ENCODE measurements at places on chromosomes 1 and 21. TPM values are rescaled to one million over a fixed set of nuclear protein-coding genes. Genes with fewer than 3 reads are reported as not detected.

GRCh38 chr21:41600116-41600515 is 92.2 kb upstream of the TMPRSS2 start:
- DNase-seq, result no peak

DNA sequence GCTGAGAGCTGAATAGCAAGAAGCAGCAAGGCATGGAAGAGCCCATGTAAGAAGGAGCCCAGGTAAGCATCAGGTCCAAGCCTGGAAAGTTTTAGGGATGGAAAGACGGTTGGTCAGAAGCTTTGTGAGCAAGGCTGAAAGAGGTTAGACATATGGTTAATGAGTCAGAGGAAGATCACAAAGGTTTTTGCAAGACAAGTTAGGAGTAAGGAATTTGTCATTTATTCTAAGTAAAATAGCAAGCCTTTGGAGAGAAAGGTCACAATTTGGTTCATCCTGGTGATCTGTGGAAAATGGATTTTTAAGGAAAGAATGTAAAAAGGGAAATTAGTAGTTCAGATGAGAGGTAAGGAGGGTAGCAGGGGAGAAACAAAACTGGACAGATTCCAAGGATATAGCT is 106.7 kb downstream of the DPYD start:
- no peak for DNase-seq

DNA sequence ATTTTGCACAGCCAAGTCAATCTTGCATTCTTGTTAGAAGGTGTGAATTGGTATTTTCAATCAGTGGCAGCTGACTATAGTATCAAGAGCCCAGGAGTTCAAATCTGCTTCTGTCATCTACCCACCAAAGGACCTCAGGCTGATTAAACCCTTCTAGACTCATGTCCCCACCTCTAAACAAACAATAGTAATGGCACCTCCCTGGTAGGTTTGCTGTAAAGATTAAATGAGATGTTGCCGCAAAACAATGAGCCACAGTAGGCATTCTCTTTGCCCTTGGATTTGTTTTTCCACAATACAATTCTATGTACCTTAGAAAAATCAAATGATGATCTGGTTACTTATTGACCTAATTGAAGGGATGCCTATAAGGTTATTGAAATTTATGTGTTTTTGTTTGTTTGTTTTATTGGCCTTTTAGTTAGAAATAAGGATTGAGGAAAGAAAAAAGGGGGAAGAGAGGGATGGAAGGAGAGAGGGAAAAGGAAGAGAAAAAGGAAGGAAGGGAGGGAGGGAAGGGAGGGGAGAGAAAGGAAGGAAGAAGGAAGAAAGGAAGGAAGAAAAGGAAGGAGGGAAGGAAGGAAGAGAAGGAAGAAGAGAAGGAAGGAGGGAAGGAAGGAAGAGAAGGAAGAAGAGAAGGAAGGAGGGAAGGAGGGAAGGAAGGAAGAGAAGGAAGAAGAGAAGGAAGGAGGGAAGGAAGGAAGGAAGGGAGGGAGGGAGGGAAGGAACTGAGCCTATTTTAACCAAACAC is 110.7 kb downstream of the ETS2 start:
- no peak for DNase-seq

DNA sequence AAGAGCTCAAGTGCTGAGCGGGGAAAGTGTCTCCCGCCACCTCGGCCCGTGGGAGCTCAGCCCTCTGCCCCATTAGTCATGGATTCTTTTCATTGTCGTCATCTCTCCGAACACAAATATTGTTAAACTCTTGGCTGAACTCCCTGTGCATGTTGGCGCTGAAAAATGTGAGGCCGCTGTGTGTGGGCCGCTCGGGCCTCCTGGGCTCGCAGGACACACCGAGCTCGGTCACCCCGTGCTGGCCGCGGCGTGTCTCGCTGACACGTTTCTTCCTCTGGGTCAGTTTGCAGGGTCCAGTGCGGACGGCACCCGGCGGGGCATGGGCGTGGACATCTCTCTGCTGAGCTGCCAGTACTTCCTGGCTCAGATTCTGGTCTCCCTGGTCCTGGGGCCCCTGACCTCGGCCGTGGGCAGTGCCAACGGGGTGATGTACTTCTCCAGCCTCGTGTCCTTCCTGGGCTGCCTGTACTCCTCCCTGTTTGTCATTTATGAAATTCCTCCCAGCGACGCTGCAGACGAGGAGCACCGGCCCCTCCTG is 25.6 kb downstream of the SLC45A1 start:
- DNase-seq, result peak; percentile 81

DNA sequence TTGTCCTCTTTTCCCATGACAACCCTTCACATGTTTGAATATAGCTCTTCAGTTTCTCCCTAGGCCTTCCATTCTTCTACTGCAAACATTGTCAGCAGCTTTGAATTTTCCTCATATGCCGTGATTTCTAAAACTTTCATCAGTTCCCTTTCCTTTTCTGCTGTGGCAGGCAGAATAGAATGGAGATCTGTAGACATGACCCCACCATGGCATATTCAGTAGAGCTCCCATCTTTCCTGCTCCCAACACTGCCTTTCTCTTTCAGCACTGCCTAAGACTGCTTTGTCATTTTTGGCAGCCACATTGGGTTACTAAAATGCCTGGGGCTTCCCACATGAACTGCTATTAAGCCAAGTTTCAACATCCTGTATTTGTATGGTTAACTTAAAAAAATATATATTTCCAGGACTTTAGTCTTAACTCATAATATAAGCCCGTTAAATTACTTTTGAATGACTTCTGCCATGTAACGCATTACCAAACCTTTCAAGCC is 60.9 kb downstream of the TBX19 start:
- no peak for DNase-seq

DNA sequence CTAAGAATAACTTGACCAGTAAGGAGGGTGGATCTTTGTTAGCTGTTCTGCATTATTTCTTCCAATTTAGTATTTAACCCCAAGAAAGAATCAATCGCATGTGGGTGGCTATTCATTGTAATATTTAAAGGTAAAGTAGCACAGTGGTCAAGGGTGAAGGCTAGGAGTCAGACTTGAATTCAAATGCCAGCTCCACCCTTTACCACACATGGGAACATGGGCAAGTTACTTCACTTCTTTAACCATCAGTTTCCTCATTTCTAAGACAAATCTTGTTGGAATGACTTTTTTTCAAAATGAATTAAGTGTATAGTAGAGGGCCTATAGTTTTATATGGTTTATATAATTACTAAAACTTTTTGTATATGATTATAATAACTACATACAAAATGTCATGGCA is 71.3 kb upstream of the S1PR1 start:
- no peak for DNase-seq

DNA sequence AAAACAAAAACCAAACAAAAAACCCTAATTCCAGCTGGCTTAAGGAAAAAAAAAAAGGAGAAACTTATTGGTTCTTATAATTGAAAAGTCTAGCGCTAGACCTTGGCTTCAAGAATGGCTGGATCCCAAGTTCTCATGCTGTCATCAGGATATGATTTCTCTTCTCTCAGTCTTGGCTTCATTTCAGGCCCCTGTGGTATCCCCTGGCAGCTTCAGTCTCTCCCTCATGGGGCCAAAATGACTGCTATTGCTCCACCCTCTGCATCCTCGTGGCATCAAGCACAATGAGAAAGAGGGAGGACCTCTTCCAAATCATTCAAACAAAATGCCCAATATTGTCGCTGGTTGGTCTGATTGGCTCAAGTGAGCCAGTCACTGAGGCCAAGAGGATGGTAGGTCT is 80.7 kb downstream of the GIPC2 start:
- no peak for DNase-seq

- DNase-seq, result no peak
These were observed 2.9 kb downstream of the CRYZ start for GRCh38 chr1:74729741-74730478.

DNA sequence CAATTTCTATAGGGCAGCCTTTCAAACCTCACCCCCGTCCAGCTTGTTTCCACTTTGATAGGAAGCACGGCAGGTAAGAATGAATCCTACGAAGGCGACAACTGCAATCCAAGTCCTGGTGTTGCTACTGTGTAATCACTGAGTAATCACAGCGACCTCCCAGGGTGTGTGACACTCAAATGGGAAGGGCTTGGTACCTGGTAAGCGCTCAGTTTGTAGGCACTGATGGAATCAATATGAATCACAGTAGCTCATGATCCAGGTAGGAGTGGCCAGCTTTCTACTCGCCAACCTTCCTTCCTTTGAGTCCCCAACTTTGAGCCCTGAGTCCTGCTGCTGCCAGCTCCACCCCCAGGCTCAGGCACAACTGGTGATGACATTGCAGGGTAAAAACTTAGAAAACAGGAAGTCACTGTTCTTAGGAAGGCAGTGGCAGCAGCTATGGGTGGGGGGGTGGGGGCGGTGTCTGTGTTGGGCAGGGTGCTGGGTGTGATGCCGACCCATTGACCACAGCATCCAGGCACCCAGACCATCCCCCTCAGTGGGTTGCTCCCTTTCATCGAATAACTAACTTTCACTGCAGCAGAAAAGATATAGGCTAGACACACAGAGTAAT is 70.7 kb downstream of the CD247 start:
- DNase-seq, result no peak

- no peak for DNase-seq
These were observed 2.5 kb downstream of the ZCCHC17 start for GRCh38 chr1:31299365-31299764.

GRCh38 chr1:32766328-32766972 is 50.7 kb downstream of the YARS1 start:
- no peak for DNase-seq

DNA sequence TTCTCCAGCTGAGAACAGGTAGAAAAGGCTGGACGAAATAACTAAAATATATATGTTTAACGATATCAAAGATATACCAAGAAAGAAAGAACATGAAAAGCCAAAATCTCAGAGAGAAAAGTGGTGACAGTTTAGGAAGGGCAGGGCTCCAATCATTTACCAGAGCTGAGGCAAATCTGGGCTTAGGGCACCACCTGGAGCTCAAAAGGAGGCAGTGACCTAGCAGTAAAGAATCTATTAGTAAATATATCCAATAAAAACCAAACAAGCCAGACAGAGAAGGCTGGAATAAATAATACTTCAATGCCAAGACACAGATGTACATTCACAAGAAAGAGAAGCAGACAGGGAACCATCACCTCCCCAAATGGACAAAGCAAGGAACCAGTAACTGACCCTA is 43.5 kb downstream of the CHIA start:
- DNase-seq, result no peak

DNA sequence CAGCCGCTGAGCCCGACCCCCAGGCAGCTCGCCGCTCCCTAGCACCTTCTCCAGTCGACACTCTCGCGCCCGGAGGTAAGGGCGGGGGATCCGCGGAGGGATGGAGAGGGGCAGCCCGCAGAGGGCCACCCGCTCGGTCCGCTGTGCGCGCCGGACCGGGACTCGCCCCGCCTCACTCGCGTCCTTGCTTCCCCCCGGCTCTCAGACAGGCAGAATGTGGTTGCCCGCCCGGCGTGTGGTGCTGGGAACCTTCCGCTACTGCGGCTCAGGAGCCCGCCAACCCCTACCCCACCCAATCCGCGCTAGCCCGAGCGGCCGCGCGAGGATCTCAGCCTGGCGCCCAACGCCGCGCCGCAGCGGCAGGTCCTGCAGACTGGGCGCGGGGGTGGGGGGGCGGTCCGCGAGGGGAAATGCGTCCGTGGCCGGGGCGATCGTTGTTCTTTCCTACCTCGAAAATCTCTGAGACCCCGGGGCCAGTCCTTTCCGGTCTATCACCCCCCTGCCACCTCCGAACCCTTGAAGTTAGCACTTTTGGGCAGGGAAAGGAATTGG is 404 bp downstream of the LRRC8C start:
- peak; percentile 46 for DNase-seq

- no peak for DNase-seq
These were observed 132.6 kb downstream of the DHRS3 start for GRCh38 chr1:12485231-12486058.

DNA sequence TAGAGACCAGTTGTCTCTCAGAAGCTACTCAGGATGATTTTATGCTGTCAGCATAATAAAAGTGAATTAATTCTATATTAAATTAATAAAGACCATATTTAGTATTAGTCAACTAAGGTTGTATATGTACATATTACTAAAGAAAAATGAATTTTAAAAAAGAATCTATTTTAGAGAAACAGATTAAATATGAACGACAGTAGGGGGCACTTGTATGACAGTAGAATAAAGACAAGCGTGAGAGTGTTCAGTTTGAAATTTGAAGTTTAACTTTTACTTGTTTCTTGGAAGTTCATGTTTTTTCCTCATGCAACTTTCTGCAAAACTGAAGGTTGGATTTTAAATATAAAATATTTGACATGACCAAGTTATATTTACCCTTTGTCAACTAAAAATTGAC is 67.9 kb upstream of the MACF1 start:
- no peak for DNase-seq

DNA sequence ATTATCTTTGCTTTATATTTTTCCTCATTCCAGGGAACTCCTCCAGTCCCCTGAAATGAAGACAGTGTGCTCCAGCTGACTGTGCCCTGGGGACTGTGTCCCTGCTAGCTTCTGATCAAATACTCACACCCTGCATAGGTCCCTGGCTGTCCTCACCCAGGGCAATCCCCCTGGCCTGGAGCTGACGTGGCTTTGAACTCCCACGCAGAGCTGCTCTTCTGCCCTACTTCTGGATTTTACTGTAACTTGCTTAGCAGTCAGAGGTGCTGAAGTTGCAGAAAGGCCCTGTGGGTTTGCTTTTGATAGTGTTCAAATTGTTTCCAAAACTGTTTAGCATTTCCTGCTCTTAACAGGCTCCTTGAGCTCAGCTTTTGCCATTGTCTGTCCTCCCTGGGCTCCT is 186.5 kb downstream of the FASLG start:
- DNase-seq, result no peak

DNA sequence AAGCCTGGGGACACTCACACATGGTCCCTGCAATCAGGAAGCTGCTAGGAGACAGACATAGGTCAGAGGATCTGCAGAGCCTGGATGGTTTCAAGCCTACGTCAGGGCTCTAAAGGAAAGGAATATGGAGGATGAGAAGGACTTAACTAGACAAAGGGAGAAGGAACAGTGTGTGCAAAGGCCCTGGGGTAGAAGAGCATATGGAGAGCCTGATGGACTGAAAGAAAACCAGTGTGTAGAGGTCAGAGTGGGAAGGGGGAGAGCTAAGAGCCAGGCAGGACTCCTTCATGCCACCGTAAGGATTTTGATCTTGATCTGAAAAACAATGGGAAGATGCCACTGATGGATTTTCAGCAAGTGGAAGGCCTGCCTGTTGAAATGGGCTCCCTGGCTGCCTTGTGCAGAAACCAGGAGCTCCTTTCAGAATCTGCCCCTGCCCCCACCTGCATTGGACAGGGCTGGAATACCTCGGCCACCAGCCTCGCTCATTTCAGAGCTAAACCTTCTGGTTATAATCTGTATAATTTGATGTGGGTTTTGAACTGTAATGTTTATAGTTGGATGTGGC is 8.6 kb downstream of the FHAD1 start:
- no peak for DNase-seq

GRCh38 chr1:32388641-32389040 is 5.6 kb downstream of the BSDC1 start:
- DNase-seq, result no peak

GRCh38 chr1:57883642-57883995 is 459.8 kb upstream of the DAB1 start:
- DNase-seq, result no peak

GRCh38 chr1:3653286-3653618 is 936 bp downstream of the TP73 start:
- DNase-seq, result no peak

Gene S100A4
- 31.7 TPM for polyA plus RNA-seq

Gene C1orf115
- 25.6 TPM for polyA plus RNA-seq

Gene GJC2
- 1.1 TPM for polyA plus RNA-seq

Gene S100A3
- polyA plus RNA-seq, result not detected

Gene PGLYRP3
- not detected for polyA plus RNA-seq

Gene RASSF5
- 5.0 TPM for polyA plus RNA-seq

Gene LCE2B
- not detected for polyA plus RNA-seq

Gene FMO2
- polyA plus RNA-seq, result 0.70 TPM
